Activated CD4-positive, alpha-beta memory T cell treated with anti-CD3 and anti-CD28 coated beads for 36 hours (primary cell): ENCODE measurements at places on chromosomes 3 and 15. TPM values are rescaled to one million over a fixed set of nuclear protein-coding genes. Genes with fewer than 3 reads are reported as not detected.

The SACM1L gene
- 64.3 TPM for total RNA-seq

The FANCD2OS gene
- not detected for total RNA-seq

The KCNMB3 gene
- total RNA-seq: 0.29 TPM

The ECE2 gene
- not detected for total RNA-seq
